IPS DF 6.9 (cell line): ENCODE measurements at places on chromosomes 2 and 18.

DNA sequence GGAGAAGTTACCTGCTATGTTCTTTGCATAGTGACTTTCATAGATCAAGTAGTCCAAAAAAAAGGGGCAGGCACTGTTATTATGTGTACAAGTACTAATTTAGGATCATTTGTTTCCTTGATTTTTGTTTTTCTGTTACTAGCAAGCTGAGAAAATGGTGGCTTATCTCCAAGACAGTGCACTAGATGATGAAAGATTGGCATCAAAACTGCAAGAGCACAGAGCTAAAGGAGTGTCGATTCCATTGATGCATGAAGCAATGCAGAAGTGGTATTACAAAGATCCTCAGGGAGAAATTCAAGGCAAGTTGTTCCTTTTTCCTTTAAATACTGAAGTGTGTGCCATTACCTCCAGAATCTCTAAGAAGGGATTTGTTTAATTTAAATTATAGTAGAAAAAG is 19.6 kb upstream of the KCNJ13 start:
- peaks cover 12% of the 10 kb centered on the region; the same call in 1 of the 2 replicates for H3K36me3 ChIP-seq
- H3K27ac ChIP-seq: no peak overlapping the region
- no peaks in the 10 kb centered on the region for H3K4me1 ChIP-seq
- no peak for DNase-seq
- H3K4me3 ChIP-seq: no peak overlapping the region

- H3K4me1 ChIP-seq: peaks cover 4% of the 10 kb centered on the region
- H3K27me3 ChIP-seq: peaks cover 17% of the 10 kb centered on the region
- no peaks in the 10 kb centered on the region for H3K36me3 ChIP-seq
- no peak for DNase-seq
- H3K4me3 ChIP-seq: no peak overlapping the region
- no peak overlapping the region for H3K27ac ChIP-seq
Measured at GRCh38 chr2:232505856-232506255, 14.3 kb upstream of the PRSS56 start.

DNA sequence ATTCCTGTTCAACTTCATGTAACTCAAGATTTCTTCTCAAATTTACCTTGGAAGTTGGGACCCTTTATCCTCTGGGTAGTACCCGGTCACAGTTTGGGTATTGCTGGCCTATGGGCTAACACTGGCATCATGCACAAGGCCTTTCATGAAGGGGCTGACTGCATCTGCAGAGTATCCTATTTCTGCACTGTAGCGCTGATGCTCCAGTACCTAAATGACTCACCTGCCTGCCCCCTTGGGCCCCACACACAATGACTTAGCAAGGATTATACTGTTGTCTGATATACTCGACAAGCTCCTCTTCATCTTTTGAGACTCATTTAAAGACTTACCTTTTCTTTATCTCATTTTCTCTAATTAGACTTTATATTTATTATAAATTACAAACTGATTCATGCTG is 39.9 kb downstream of the DNAH6 start:
- no peaks in the 10 kb centered on the region for H3K27me3 ChIP-seq
- no peak for DNase-seq
- H3K27ac ChIP-seq: no peak overlapping the region

GRCh38 chr2:189304360-189304759 is 124.8 kb upstream of the COL5A2 start:
- no peak for DNase-seq
- no peak overlapping the region for H3K27ac ChIP-seq
- H3K4me3 ChIP-seq: no peak overlapping the region
- H3K4me1 ChIP-seq: no peaks in the 10 kb centered on the region
- H3K27me3 ChIP-seq: no peaks in the 10 kb centered on the region

DNA sequence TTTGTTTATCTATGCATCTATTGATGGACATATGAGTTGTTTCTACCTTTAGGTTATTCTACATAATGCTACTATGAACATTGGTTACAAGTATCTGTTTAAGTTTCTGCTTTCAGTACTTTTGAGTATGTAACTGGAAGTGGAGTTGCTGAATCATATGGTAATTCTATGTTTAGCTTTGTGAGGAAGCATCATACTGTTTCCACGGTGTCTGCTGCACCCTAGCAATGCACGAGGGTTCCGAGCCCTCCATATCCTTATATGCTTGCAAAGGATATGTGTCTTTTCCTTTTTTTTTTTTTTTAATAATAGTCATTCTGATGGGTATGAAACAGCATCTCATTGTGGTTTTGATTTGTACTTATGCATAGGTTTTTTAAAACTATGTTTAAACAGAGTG is 83.7 kb downstream of the FMNL2 start:
- H3K27me3 ChIP-seq: no peaks in the 10 kb centered on the region
- H3K36me3 ChIP-seq: no peaks in the 10 kb centered on the region
- H3K4me3 ChIP-seq: no peak overlapping the region
- no peak for DNase-seq
- H3K4me1 ChIP-seq: no peaks in the 10 kb centered on the region

DNA sequence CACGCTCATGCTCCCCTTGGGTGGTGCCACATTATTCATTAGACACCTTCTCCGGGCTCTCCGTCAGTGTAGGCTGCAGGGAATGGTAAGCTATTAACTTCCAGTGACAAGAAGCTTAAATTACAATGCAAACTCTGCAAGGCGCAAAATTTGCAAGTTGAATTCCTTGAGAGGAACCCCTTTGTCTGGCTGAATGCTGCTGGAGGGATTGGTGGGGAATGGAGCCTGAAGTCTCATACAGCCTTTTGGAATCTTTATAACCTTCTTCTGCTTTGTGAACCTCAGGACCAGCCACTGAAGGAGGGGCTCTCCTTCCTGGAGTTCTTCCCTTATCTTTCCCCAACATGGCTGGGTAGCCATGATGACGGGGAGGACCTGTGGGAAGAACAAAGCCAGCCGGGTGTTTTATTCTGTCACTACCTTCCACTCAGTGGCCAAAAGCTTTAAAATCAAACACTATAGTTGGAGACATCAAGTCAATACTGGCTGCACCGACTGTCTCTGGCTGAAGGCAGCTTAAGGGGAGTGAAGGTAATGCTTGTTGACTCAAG is 220.9 kb upstream of the EPHA4 start:
- DNase-seq: peak; percentile 52
- no peak overlapping the region for H3K27ac ChIP-seq
- peaks cover 3% of the 10 kb centered on the region; the same call in 1 of the 2 replicates for H3K4me1 ChIP-seq
- no peaks in the 10 kb centered on the region for H3K27me3 ChIP-seq
- no peak overlapping the region for H3K4me3 ChIP-seq
- H3K36me3 ChIP-seq: no peaks in the 10 kb centered on the region

DNA sequence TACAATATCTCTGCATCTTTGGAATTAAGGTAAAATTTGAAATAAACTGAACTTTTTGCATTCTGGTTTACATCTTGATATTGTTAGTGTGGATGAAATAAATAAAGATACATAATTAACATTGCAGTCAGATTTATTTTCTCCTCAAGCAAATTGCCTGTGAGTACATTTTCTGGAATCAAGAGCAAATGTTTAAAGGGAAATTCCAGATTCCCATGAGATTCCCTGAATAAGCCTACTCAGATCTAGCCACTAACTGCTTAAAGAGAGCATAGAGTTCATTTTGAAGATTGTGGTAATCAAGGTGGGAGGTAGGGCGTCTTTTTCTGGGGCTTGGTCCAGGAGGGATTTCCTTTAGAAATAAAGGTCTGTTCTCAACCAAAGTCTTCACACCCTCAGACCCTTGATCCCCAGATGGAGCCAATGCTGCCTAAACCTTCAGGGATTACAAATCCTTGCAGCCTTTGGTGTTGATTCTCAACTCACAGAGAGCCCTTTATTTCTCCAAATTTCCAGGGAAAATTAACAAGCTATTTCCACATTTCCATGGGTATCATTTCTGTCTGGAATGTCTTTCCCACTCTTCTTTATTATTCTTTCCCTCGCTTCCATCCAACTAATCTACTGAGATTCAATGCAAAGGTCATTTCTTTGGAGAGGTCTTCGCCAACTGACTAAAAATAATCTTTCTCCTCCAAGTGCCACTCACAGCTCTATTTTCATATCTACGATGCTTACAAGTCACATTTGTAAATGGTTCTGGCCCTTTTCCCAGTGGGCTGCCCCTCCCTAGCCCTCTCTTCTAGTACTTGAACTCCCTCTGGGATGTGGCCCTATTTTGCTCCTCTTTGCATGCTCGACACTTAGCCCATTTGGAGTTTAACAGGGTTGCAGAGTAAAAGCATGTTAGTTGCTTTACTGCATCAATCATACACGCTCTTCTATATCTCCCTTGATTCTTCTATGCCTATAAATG is 79.8 kb upstream of the SPATS2L start:
- H3K4me1 ChIP-seq: no peaks in the 10 kb centered on the region
- no peak overlapping the region for H3K27ac ChIP-seq
- no peak overlapping the region for H3K4me3 ChIP-seq
- no peak for DNase-seq
- no peaks in the 10 kb centered on the region for H3K36me3 ChIP-seq

DNA sequence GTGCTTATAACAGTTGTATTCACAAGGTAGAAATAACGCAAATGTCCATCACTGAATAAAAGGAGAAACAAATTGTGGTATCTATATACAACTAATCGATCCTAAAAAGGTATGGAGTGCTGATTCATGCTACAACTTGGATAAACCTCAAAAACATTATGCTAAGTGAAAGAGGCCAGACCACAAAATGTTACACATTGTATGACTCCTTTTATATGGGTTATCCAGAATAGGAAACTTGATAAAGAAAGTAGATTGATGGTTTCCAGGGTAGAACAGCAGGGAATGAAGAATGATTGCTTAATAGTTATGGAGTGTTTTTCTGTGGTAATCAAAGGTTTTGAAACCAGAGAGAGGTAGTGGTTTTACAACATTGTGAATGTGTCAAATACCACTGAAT is 432.2 kb upstream of the TRIB2 start:
- H3K4me3 ChIP-seq: no peak overlapping the region
- 0 out of 2 replicates have a peak, but pooled peaks cover 2% of the 10 kb centered on the region for H3K27me3 ChIP-seq
- no peaks in the 10 kb centered on the region for H3K36me3 ChIP-seq
- H3K27ac ChIP-seq: no peak overlapping the region
- DNase-seq: no peak
- H3K4me1 ChIP-seq: no peaks in the 10 kb centered on the region

DNA sequence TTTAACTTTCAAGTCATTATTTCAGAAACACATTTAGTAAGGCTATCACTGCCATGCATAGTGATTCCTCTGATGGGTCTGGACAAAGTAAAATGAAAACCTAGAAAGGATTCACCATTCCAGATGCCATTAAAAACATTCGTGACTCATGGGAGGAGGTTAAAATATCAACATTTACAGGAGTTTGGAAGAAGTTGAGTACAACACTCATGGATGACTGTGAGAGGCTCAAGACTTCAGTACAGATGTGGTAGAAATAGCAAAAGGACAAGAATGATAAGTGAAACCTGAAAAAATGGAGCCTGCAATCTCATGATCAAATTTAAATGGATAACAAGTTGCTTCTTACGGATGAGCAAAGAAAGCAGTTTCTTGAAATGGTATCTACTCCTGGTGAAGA is 5.8 kb upstream of the TWSG1 start:
- no peaks in the 10 kb centered on the region for H3K4me1 ChIP-seq
- DNase-seq: no peak
- H3K27ac ChIP-seq: no peak overlapping the region
- no peaks in the 10 kb centered on the region for H3K36me3 ChIP-seq
- no peak overlapping the region for H3K4me3 ChIP-seq
- H3K27me3 ChIP-seq: no peaks in the 10 kb centered on the region

DNA sequence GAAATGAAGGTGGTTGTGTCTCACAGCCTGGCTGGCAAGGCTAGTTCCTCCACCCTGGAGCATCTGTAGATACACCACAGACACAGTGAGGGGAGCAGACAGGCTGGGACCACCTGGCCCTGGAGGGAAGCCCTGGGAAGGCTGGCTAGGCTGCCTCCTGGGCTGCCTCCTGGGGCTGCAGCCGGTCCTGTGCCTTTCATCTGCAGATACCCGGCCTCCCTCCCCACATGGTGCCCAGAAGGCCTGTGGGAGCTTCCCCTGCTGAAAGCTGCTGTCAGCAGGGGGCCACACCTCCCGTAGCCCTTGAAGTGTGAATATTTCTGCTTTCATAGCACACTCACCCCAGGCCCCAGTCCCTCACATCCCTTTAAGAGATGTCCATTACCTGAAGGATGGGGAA is 37.6 kb downstream of the SDC1 start:
- no peak overlapping the region for H3K27ac ChIP-seq
- H3K4me3 ChIP-seq: no peak overlapping the region
- H3K36me3 ChIP-seq: no peaks in the 10 kb centered on the region
- no peaks in the 10 kb centered on the region for H3K27me3 ChIP-seq

DNA sequence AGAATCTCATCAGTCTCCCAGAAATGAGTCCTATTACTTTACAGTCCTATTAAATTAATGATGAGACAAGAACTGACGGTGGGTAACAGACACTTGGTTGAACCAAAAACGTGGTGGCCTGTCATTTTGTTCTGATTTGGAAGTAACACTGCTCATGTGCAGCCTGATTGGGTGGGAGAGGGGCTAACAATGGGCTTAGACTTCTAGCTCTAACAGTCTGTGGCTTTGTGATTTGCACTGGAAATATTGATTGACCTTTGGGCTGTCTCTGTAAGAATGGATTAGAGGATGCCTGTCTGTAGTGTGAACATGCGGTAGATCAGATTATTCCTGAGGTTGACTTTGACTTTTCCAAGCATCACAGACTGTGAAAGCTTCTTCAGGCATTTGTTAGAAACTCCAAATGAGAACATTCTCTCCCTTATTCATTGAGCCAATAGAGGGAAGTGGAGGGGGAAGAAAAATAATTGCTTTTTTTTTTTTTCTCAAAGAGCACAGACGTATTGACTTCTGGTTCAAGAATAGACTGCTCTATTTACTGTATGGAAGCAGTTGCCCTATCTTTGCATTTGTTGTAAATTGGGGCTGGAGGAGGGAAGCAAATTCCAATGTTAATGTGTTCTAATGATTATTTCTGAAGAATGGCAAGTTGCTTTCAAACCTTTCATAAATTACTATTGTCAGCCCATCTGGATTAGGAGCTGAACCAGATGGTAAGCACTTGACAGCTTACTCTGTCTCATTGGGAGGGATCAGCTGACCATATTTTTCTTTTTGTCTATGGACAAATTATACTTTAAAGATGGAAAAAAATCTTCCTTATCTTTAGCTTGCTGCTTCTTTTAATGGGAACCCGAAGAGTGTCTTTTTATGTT is 85.8 kb upstream of the TTN start:
- H3K36me3 ChIP-seq: no peaks in the 10 kb centered on the region
- no peaks in the 10 kb centered on the region for H3K27me3 ChIP-seq
- H3K27ac ChIP-seq: no peak overlapping the region
- DNase-seq: no peak
- H3K4me3 ChIP-seq: no peak overlapping the region

DNA sequence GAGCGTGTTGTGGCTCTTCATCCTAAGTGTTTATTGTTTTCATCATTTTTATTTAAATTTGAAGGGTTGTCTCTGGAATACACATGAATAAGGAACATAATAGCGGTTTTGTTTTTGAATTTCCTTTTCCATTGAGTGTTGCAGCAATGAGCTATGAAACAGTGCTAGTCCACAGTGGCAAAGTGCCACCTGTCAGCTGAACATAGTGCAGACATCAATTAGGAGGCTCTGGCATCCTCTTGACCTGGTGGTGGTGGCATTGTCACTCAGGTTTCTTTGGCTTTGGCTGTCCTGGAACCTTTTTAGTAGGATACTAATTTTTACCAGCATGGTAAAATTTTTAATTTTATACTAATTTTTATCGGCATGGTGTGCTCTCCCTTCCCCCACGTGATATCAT is 63.2 kb downstream of the UGGT1 start:
- no peak overlapping the region for H3K27ac ChIP-seq
- DNase-seq: no peak
- peaks cover 6% of the 10 kb centered on the region; the same call in 1 of the 2 replicates for H3K36me3 ChIP-seq
- H3K4me3 ChIP-seq: no peak overlapping the region
